ENCODE measurements at places on chromosomes 3 and 15. TPM values are rescaled to one million over a fixed set of nuclear protein-coding genes. Genes with fewer than 3 reads are reported as not detected.

DNA sequence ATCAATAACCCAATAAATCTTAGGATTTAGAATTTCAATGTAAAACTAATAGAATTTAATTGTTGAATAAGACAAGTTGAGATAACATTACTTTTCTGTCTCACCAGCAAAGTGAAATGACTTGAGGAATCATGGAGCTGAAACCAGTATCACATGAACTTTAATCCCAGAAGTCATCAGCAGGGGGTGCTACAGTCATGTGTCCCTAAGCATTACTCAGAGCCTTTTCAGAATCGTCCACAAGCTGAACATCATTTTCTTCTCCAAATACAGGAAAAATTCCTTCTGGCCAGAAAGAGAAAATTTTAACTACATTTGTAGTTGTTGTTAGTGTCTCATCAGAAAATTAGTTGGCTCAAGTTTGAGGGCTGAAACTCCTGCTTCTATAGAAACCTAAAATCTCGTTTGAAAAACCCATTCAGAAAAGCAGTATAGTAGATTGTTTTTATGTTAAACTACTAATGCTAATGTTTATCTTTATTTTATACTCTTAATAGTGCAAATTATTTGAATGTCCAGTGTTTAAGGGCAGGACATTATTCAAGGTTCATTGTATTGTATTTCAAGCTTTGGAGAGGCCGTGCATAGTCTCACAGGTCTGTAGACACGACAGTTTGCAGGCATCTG, 384.1 kb downstream of the PLOD2 start:
- no peak overlapping the region for H3K27ac ChIP-seq
- DNase-seq, result peak; percentile 73
- no peaks in the 10 kb centered on the region for H3K4me1 ChIP-seq
- H3K36me3 ChIP-seq, result no peaks in the 10 kb centered on the region

DNA sequence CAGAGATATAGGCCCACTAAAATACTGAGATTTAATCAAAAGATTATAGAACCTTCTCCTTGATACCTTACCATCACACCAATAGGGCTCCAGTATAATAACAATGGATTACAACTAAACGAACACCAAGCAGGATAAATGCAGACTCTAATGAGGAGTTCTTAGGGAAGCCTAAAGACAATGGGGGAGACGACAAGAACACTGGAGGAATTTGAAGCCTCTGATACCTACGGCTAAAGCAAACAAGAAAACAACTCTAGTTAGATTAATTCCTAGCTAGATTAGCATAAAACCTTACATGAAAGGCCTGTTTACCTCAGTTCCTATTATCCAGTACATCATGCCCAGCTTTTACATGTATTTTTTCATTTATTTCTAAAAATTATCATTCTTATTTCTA, 35.1 kb downstream of the NGLY1 start:
- H3K27ac ChIP-seq, result no peak overlapping the region
- H3K36me3 ChIP-seq, result peaks cover 16% of the 10 kb centered on the region
- H3K4me3 ChIP-seq, result no peak overlapping the region
- H3K4me1 ChIP-seq, result no peaks in the 10 kb centered on the region
- H3K27me3 ChIP-seq, result no peaks in the 10 kb centered on the region
- DNase-seq, result no peak

- H3K4me1 ChIP-seq, result peaks cover 14% of the 10 kb centered on the region
- no peak overlapping the region for H3K4me3 ChIP-seq
- no peaks in the 10 kb centered on the region for H3K27me3 ChIP-seq
- no peak overlapping the region for H3K27ac ChIP-seq
These were observed 1159.5 kb downstream of the IGSF11 start for GRCh38 chr3:117874904-117875874.

The THRB gene
- 0.22 TPM for total RNA-seq

The CDCP1 gene
- 0.13 TPM for total RNA-seq

All from A673 (cell line).